ENCODE measurements at places on chromosomes 5 and 9.

DNA sequence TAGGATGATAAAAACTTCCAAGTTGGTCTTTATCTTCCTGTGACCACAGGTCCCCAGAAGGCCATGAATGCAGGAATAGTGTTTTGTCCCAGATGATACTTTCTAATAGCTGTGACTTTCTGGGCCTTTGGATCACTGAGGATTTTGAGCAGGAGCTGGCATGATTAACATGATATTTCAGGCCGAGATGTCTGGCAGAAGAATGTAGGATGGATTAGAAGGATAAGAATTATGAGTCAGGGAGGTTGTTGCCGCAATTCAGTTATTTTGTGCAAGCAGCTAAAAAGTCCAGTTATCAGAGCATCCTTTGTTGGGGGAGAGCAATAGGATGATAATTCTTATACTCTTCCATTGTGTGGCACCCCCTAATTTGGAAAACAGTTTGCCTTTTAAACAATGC lies 189.7 kb downstream of the PSAT1 start:
- DNase-seq: no peak

GRCh38 chr9:25917731-25918362 lies 239.6 kb upstream of the TUSC1 start:
- DNase-seq: no peak

DNA sequence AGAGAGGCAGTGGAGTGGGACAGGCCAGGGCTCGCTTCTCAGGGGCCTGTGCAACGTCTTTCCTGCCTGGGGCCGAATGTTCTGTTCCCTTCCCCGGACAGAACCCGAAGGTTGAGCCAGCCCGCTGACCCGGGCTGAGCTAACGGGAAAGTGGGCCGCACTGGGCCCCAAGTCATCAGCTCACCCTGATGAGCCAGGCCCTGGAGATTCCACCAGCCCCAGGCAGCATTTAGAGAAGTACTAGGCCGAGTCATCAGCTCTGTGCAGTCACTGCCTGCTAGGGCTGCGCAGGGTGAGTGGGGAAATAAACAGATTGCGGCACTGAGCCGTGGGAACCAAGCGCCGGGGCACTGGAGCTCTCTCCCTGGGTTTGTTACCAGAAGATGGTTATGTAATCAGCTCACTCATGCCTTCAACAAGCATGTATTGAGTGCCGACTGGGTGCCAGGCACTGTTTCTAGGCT lies 29.1 kb upstream of the DUSP1 start:
- no peak for DNase-seq

DNA sequence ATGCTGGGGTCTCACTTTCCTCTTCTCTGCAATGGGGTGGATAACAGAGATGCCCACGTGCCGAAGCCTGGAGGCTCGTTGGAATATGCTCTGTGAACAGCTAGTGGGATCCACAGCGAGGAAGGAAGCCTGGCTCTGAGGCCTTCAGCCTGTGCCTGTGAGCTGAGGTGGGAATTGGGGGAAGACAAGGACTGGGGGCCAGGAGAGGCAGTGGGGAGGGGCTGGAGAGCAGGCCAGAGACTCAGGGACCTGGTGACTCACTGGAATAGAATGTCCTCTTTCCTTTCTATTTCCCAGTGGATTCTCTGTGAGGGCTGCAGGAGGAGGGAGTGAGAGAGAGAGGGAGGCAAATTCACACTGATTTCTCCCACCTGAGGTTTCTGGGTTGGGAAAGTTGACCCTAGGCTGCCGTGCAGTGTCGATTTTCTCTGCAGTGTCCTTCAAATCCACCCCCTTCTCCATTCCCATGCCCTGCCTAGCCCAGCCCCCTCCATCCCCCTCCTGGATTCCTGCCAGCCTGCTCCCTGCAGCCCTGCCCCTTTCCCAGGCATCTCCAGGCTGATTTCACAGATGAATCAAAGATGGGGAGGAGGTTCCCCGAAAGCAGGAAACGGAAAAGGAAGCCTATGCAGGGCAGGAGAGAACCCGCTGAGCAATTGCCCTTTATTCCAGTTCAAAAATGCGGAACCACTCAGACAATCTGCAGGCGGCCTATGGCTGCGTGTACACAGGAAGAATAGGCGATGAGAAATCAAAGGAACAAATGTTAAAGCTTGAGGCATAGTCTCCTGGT lies 1.4 kb upstream of the SPAAR start:
- no peak for DNase-seq
